ENCODE measurements at places on chromosomes 6 and 20. TPM values are rescaled to one million over a fixed set of nuclear protein-coding genes. Genes with fewer than 3 reads are reported as not detected.

Gene TAAR8
- total RNA-seq = not detected

Gene ZNF292
- total RNA-seq = 31.5 TPM

Gene EGFL8
- 16.2 TPM for total RNA-seq

Gene ERVFRD-1
- total RNA-seq = not detected

DNA sequence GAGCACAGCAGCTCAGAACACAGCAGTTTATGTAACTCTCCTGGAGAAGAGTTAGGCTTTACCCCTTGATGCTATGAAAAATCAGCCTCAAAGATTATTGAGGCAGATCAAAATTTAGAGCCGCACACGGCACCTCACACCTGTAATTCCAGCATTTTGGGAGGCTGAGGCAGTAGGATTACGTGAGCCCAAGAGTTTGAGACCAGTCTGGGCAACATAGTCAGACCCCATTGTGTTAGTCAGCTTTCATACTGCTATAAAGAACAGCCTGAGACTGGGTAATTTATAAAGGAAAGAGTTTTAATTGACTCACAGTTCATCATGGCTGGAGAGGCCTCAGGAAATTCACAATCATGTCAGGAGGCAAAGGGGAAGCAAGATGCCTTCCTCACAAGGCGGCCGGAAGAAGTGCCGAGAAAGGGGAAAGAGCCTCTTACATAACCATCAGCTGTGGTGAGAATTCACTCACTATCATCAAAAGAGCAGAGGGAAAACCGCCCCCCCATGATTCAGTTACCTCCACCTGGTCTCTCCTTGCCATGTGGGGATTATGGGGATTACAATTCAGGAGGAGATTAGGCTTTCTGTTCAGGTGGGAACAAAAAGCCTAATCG, 87.7 kb downstream of the SGK1 start:
- no peak overlapping the region for H3K4me3 ChIP-seq
- H3K36me3 ChIP-seq = no peaks in the 10 kb centered on the region
- no peak overlapping the region for H3K27ac ChIP-seq
- H3K27me3 ChIP-seq = no peaks in the 10 kb centered on the region

DNA sequence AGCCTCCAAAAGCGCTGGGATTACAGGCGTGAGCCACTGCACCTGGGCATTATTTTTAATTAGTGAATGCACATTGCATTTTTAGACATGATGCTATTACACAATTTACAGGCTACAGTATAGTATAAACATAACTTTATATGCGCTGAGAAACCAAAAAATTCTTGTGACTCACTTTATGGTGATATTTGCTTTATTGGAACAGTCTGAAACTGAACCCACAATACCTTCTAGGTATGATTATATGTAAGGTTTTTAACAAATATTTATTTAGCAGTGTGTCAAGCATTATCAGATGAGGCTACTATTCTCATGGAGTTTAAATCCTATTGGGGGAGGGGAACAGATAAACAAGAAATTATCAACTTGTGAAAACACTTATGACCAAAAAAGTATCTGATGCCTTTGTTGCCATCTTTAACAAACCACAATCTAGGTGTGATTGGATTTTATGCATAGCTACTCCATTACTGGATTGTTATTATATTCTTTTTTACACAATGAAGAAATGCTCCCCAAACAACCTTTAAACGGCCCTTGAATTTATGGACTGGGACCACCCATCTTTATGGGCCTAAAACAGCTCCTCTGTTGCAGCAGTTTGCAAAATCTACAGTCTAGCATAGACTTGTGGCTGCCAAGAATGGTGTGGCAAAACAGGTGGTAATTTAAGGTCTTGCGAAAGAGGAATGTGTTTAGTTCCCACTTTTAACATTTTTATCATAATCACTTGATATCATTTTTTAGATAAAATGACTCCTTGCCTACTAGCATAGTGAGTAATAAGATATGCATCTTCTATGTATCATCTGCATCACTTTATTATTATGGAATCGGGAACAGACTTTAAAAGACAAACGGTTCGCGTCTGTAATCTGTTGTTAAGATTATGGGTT, 159.2 kb upstream of the C6orf118 start:
- H3K4me1 ChIP-seq = no peaks in the 10 kb centered on the region
- no peak for DNase-seq
- no peak overlapping the region for H3K4me3 ChIP-seq
- no peak overlapping the region for H3K27ac ChIP-seq
- H3K36me3 ChIP-seq = no peaks in the 10 kb centered on the region

GRCh38 chr6:3383525-3383924, 73.3 kb downstream of the SLC22A23 start:
- no peak overlapping the region for H3K4me3 ChIP-seq
- no peaks in the 10 kb centered on the region for H3K27me3 ChIP-seq
- no peak for DNase-seq
- no peak overlapping the region for H3K27ac ChIP-seq

- no peaks in the 10 kb centered on the region for H3K27me3 ChIP-seq
- no peak for DNase-seq
- H3K4me1 ChIP-seq = peaks cover 12% of the 10 kb centered on the region
Observed at GRCh38 chr20:37276494-37277252, 12.8 kb upstream of the MANBAL start.

DNA sequence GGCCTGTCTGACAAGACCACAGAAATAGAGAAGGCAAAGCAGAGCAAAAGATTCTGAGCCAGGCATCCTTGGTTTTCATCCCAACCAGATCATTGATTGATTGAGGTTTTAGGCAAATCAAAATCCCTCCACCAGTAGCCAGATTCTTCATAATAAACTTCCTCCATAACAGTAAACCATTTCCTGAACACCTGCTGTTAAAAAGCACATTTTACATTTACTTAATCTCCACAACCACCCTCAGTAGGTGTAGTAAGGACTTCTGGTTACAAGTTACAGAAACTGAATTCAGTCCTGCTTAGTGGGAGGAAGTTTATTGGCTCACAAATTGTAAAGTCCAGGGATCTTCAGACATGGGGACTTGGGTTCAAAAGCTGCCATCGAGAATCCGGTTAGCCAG, 28.3 kb downstream of the EIF2S2 start:
- no peaks in the 10 kb centered on the region for H3K27me3 ChIP-seq
- H3K27ac ChIP-seq = peak overlapping the region; percentile 49
- H3K4me1 ChIP-seq = peaks cover 16% of the 10 kb centered on the region
- no peak overlapping the region for H3K4me3 ChIP-seq
- DNase-seq = no peak

DNA sequence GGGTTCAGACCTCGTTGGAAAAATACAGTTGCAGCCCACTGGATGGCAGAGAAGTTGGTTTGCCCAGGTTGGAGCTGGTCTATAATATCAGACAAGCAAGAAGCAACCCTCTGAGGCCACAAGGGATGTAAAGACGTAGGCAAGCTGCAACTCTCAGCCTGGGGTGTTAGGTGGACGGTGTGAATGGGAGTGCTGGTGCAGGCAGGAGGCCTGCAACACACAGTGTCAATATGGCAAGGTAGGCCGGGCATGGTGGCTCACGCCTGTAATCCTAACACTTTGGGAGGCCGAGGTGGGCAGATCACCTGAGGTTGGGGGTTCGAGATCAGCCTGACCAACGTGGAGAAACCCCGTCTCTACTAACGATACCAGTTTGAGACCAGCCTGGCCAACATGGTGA, 10.5 kb downstream of the VPS16 start:
- no peak for DNase-seq
- no peaks in the 10 kb centered on the region for H3K27me3 ChIP-seq
- H3K4me1 ChIP-seq = no peaks in the 10 kb centered on the region
- H3K36me3 ChIP-seq = no peaks in the 10 kb centered on the region

DNA sequence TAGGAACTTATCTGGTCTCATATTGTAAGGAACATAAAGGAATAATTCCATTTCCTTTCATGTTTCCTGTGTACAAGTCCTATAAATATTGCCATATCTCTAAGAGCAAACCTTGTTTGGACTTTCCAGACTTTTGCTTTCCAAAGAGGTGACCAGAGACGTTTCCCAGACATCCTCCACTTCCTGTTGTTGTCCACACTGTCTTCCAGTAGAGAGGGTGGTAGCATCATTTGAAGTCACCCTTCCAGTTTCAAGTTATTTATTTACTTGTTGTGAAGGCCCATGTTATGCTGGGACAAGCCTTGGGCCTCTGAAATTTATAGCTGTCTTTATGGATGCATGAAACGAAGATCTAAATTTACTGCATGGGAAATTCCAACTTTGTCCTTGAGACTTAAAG, 10.6 kb upstream of the TGM3 start:
- H3K4me1 ChIP-seq = no peaks in the 10 kb centered on the region
- H3K27me3 ChIP-seq = no peaks in the 10 kb centered on the region
- H3K4me3 ChIP-seq = no peak overlapping the region
- no peak for DNase-seq

DNA sequence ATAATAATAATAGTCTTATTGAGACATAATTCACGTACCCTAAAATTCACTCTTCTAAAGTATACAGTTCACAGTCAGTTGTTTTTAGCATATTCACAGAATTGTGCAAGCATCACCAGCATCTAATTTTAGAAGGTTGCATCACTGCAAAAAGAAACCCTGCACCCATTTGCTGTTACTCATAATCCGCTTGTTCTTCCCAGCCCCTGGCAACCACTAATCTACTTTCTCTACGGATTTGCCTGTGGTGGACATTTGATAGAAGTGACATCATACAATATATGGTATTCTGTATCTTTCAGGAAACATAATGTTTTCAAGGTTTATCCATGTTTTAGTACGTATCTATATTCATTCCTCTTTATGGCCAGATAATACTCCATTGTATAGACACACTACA, 41.5 kb upstream of the FAM184A start:
- H3K4me3 ChIP-seq = no peak overlapping the region
- no peak for DNase-seq
- peaks cover 12% of the 10 kb centered on the region for H3K4me1 ChIP-seq
- no peaks in the 10 kb centered on the region for H3K27me3 ChIP-seq

DNA sequence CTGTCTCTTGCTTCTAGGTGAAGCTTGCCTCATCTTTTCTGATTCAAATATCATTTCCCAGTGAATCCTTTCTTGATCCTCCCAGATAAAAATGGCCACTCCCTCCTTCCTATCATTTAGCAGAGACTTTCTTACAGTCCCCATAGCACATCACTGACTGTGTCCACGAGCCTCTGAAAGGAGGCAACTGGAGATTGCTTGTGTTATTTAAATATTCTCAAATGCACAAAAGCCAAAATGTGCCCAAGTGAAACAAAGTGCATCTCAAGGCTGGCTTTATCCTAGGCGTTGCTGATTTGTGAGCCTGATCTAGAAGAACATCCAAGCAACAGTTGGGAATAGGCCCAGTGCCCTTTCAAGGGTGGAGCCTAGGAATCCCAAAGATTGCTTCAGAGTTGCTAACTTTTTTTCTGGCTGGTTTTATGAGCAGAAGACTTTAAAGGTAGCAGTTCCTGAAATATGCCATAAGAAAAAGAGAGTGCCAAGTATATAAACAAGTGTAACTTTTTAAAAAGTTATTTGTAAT, 393.6 kb downstream of the CD83 start:
- no peaks in the 10 kb centered on the region for H3K4me1 ChIP-seq
- H3K36me3 ChIP-seq = no peaks in the 10 kb centered on the region
- DNase-seq = no peak

DNA sequence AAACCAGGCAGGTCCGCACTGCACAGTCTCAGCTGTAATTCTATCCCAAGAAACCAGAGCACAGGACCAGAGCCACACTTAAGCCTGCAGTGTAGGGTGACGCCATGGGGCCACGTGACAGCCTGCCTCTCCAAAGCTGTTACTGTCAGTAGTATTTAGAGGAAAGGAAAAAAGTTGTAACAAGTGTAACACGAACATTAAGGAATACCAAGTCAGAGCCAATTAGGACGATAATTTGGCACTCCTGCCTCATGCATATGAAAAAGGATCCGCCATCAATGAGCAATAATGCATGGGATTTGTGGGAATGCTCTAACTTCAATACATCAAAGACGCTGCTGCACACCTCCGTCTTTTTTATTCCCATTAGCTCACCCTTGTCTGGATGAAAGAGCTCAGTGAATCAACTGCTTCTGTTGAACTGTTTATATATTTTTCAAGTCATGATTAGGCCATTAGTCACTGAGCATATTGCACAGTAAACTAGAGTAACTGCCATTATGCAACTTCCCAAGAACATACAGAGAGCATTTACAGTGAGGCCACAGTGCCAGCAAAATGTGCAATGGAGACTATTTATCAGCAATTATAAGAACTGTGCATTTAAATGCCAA, 79.9 kb downstream of the ATXN1 start:
- no peaks in the 10 kb centered on the region for H3K27me3 ChIP-seq
- no peak for DNase-seq
- no peak overlapping the region for H3K27ac ChIP-seq

DNA sequence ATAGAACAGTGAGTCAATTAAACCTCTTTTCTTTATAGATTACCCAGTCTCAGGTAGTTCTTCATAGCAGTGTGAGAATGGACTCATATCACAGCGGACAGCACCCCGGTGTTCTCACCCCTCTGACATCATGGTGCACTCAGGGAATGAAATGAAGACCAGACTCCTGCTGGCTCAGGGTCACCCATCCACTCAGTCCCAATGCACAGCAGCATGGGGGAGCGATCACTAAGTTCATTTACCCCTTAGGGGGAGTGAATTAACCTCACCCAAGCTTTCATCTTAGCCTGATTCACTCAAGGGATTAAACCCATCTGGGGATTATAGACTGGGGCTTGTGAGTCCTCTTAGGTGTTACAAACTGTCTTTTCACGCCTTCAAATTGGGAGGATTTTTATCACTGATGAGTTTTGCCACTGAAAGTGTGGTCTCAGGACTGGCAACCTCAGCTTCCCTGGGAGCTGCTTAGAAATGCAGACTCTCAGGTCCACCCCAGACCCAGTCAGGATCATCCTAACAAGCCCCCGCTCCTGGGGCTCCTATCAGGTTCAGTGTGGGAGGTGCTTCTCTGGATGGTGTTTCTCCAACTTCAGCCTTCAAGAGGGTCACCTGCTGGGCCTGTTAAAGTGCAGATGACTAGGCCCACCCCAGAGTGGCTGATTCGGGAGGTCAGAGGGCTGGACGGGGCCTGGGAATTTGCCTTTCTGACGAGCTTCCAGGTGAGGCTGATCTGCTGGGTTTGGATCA, 44.3 kb upstream of the FRMD1 start:
- no peaks in the 10 kb centered on the region for H3K36me3 ChIP-seq
- H3K27me3 ChIP-seq = no peaks in the 10 kb centered on the region
- H3K27ac ChIP-seq = no peak overlapping the region
- DNase-seq = no peak
- H3K4me1 ChIP-seq = no peaks in the 10 kb centered on the region

- no peaks in the 10 kb centered on the region for H3K4me1 ChIP-seq
- no peak overlapping the region for H3K27ac ChIP-seq
- no peaks in the 10 kb centered on the region for H3K36me3 ChIP-seq
- no peaks in the 10 kb centered on the region for H3K27me3 ChIP-seq
Observed at GRCh38 chr6:85856235-85856634, 213.5 kb upstream of the SYNCRIP start.

DNA sequence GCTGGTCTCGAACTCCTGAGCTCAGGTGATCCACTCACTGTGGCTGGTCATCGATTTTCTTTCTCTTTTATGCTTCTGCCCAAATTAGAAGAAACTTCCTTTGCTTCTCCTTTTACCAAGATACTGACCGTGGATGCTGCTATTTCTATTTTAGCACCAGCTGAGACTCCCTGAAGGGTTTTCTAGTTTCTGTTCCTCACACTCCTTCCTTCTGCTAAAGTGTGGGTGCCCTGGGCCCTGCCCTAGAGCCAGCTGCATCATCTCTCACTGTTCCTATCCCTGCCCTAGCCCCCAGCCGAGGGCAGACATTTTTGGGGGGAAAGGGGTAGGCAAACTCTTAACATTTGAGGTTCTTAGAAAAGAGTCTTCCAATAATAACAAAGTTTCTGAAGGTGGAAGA, 6.3 kb downstream of the SMOC2 start:
- no peaks in the 10 kb centered on the region for H3K36me3 ChIP-seq
- DNase-seq = no peak
- H3K4me3 ChIP-seq = peak overlapping the region; percentile 20
- peaks cover 22% of the 10 kb centered on the region for H3K4me1 ChIP-seq
